GM03348 (cell line): ENCODE measurements at places on chromosomes 1 and 21.
A peak's percentile ranks its signal among the peaks of the same experiment; 100 is the strongest.

DNA sequence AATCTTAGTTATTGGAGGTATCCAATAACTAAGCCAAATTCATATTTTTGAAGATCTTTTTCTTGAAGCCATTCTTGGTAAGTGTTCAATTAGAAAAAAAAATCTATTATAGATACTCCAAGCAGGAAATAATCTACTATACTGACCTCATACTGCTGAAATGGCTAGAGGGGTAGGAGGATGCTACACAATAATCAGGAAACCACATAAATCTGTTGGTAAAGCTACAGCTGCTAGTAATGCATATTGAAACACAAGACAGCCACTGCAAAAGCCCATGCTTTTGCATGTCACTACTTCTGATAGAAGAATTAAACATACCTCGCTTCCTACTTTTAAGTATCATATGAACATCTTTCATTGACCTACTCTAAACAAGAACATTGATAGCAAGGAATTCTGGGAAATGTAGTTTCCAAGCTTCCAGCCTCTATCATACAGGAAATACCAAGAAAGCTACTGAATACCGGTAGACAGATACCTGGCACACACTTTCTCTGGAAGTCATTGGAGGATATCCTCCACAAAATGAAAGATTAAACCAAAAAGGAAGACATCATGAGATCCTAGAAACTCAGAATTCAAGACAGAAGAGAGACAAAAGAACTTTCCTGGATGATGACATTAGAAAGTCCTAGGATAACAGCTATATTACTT is 103.0 kb upstream of the VAV3 start:
- DNase-seq = no peak

DNA sequence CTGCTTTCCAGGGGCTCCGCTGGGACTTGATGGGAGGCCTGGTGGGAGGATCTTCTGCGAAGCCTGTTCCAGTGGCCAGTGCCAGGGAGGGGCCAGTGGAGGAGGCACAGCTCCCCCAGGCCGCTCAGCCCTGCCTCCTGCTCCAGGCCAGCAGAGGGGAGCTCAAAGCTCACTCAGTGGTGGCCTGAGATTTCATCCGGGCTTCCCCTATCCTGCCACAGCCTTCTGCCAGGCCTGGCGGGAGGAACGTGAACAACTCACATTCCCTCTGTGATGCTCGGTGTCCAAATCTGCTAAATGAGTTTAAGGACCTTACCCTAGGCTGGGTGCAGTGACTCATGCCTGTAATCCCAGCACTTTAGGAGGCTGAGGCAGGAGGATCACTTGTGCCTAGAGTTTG is 3.3 kb downstream of the CLCNKB start:
- DNase-seq = no peak

GRCh38 chr1:96009831-96010434 is 711.7 kb upstream of the PTBP2 start:
- DNase-seq = no peak

GRCh38 chr1:47745715-47746609 is 251.2 kb downstream of the TRABD2B start:
- DNase-seq = no peak

DNA sequence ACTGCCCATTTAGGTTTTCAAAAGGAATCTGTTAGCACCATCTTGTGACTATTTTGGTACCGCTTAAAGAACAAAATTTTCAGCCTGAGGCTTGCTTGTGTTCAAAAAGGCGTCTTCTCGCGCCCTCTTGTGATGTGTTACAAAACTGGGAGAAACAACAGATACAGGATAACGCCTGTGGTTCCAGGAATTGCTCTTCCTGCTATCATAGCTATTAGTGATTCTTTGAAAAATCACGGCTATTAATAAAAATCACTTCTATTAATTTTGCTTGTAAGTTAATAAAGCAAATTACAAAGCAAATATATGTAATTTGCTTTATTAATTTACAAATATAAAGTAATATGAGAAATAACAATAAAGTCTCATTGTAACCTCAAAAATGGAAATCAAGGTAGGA is 82.2 kb upstream of the ABCD3 start:
- peak; percentile 80 for DNase-seq
